ENCODE measurements at places on chromosomes 12 and 14.

DNA sequence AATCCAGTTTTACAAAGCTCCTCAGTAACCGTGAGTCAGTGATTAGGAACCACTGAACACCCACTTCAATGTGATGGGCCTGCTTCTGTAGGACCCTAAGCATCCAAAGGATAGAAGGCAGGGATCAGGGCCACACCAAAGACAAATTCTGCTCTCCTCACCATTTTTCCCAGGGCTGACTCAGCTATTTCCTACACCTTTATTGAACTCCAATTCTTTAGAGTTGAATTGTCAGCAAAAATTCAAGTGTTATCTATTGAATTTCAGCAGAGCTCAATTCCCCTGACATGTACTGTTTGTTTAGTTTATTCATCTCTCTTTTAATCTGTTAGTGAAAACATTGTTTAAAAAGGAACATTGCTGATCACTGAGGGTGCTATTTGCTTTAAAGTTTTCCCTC, 457.7 kb upstream of the TMPO start:
- DNase-seq: no peak

- DNase-seq: no peak
These were observed 39.9 kb upstream of the MDGA2 start for GRCh38 chr14:47715330-47715729.

- DNase-seq: no peak
These were observed 181.5 kb upstream of the PRKD1 start for GRCh38 chr14:30108975-30109700.

GRCh38 chr14:54428527-54428926, 12.6 kb downstream of the CNIH1 start:
- no peak for DNase-seq

Data from mesothelial cell of epicardium (in vitro differentiated cells).